ENCODE measurements at places on chromosomes 4 and X.

DNA sequence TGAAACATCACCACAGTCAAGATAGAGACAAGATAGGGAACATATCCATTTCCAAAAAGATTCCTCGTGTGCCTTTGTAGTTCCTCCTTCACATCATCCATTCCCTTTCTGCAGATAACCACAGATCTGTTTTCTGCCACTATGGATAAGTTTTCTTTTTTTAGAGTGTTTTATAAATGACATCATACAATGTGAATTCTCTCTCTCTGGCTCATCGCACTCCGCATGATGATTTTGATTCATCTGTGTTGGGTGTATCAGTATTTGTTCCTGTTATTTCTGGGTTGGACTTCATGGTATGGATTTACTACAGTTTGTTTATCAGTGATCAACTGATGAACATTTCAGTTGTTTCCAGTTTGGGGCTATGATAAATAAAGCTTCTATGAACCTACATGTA, 23.2 kb upstream of the ANXA3 start:
- DNase-seq = no peak

DNA sequence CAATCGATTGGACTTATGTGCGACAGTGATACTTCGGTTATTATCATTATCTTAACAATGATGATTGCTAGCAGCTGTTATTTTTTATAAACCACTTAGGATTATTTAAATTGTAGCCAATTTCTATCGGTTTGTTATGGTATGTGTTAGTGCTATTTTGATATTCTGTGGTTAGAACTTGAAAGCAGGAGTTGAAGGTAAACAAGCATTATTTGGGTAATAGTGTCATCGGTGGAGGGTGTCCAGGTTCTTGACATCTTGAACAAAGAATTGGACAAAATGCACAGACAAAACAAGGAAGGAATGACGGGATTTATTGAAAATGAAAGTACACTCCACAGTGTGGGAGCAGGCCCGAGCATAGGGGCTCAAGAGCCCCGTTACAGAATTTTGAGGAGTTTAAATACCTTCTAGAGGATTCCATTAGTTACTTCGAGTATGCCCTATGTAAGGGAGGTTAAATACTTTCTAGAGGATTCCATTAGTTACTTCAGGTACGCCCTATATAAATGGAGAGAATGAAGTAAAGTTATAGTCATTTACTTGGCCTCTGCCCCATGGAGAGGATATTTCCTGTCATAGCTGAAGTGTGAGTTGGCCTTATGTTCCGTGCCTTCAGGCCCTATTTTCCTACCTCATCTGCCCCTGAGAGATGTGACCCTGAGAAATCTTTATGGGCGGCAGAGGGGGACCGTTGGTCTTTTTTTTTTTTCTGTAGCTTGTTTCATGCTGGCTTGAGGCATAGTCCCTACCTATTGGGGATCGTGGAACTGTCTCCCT, 13.1 kb downstream of the MOB1B start:
- no peak for DNase-seq

DNA sequence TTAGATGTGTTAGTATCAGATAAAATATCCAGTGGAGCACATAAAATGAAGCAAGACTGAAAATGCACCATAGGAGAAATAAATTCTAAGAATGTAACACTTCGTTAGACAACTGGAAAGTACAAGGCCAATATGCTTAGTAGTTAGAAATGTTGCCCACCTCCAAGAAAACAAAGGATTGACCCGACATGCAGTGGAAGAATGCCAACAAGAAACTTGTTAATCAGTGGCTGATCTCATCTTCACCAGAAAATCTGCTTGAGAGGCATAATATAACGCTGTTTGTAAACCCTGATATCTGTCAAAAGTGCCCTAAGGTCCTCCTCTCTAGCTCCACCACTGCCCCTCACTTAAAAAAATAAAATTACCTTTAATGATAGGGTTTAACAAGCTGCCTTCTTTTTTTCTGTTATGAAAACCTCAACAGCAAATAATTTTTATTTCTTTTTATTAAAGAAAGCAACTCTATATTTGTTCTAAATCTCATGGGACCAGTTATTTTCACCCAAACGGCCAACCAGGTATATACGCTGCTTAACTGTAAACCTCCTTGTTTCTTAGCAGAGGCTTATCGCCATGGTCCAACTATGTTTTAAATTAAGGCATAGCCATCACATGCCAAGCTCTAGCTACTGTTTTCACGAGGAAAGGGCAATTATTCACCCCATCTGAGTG, 1.8 kb downstream of the RASGEF1B start:
- no peak for DNase-seq

DNA sequence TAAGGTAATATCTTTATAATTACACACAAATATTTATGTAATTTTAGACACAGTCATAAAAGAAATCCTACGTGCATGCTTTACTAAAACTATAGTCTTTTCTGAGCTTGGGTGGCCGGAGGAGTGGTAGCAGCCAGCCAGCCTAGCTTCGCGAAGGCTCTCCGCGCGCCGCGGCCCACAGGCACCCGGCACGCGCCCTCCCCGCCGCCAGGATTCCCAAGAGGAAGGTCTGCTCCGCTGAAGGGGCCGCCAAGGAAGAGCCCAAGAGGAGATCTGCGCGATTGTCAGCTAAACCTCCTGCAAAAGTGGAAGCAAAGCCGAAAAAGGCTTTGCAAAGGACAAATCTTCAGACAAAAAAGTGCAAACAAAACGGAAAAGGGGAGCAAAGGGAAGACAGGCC, 8.7 kb upstream of the PJA1 start:
- no peak for DNase-seq

DNA sequence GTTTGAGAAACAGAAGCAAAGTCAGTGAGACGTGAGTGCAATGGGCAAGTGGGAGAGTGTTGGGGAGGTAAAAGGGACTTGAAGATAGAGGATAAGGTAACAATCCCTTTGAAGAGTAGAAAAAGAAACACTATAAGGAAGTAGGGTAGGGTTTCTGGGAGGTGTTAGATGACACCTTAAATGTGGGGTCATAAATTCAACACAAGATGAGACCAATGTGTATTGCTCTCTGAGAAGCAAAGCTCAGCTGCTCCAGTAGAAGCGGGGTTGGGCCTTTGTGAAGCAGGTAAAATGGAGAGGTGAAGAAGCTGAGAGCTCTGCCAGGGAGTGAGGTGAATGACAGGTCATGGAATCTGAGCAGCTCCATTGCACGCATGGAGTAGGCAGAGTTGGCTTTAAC, 85.3 kb downstream of the REELD1 start:
- no peak for DNase-seq

DNA sequence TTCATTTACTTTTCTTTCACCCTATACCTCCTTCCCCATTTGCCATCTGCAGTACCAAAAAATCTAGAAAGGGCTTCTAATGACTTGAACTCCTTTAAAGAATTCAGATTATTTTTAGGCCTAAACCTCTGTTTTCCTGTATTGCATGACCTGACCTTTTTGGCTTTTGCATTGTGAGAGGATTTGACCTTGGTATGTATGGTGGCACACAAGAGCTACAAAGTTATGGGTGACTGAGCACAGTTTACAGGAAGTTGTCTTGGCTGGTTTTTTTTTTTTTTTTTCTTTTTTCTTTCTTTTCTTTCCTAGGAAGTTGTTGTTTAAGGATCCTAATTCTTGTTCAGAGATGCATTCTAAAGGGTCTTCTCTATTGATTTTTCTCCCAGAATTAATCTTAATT, 32.0 kb upstream of the MTMR8 start:
- no peak for DNase-seq

DNA sequence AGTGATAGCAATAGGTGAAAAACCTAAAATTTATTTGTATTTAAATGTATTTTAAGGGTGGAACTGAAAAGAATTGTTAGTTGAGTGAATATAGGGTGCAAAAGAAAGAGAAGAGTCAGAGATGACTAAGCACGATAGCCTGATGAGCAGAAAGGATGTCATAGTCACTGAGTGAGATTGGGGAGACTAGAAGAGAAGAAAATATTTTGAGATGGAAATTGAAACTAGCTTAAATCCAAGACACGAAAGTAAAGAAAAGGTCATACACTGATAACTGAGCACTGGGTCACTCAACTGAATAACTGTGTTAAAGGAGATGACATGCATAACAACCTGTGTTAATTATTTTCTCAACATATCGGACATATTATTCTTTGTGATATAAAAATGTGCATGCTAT, 55.5 kb downstream of the SPANXN4 start:
- DNase-seq = no peak
